ENCODE measurements at places on chromosomes 1 and 21.

GRCh38 chr1:106995970-106996369 is 60.5 kb upstream of the PRMT6 start:
- DNase-seq: peak; percentile 40

DNA sequence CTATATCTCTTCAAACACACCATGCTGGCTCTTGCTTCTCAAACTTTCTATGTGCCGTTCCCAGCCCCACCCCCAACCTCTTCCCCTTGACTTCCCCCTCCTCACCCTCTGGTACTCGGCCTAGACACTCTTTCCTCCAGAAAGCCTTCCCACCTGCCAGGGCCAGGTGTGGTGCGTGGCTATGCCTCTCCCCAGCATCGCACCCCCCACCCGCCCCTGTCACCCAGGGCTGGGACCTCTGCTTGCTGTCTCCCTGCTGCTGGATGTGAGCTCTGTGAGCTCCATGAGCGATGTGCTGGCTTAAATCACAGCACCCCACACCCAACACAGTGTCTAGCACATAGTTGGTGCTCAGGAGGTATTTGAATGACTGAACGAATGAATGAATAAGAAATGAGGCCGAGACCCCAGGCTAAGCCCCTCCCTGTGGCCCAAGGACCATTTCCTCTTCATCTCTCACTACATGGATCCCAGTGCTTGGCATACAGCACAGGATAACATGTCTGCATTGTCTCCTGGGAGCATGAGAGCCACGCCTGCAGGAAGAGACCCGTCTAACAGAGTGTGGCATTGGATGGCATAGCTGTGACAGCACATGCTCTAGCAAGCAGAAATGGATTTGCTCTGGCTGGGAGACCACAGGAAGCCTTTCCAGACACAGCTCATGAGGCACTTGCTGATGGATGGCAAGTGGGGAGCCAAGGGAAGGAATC is 19.7 kb downstream of the TNNT2 start:
- DNase-seq: no peak

GRCh38 chr1:41370756-41371420 is 9.7 kb downstream of the FOXO6 start:
- no peak for DNase-seq

- no peak for DNase-seq
These were observed 1.7 kb downstream of the ANP32E start for GRCh38 chr1:150234309-150234565.

DNA sequence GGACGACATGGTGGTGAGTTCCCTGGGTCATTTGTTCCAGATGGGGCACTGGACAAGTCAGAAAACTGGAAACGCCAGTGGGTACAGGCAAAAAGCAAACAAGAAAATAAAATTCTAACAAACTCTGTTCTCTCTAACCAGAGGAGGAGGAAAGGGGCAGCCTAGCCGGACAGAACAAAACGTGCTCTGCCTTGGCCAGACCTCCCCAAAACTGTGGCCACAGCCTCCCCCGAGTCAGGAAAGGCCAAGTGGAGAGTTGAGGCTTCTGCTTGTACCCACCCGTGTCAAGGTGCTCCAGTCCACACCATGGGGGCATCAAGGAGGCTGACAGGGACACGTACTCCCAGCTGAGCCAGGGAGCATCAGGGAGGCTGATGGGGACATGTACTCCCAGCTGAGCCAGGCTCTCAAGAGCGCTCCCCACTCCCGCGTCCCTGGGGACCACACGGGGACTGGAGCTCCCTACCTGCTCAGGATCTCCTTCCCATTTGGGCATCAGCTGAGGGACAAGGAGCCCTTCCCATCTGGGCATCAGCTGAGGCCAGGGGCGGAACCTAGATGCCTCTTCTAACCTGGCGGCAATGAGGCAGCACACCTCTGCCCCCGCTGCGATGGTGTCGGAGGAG is 154.8 kb upstream of the COL6A1 start:
- no peak for DNase-seq

- no peak for DNase-seq
These were observed 11.1 kb downstream of the IFFO2 start for GRCh38 chr1:18945401-18945849.

GRCh38 chr1:234200566-234200965 is 172.7 kb upstream of the COA6 start:
- no peak for DNase-seq

DNA sequence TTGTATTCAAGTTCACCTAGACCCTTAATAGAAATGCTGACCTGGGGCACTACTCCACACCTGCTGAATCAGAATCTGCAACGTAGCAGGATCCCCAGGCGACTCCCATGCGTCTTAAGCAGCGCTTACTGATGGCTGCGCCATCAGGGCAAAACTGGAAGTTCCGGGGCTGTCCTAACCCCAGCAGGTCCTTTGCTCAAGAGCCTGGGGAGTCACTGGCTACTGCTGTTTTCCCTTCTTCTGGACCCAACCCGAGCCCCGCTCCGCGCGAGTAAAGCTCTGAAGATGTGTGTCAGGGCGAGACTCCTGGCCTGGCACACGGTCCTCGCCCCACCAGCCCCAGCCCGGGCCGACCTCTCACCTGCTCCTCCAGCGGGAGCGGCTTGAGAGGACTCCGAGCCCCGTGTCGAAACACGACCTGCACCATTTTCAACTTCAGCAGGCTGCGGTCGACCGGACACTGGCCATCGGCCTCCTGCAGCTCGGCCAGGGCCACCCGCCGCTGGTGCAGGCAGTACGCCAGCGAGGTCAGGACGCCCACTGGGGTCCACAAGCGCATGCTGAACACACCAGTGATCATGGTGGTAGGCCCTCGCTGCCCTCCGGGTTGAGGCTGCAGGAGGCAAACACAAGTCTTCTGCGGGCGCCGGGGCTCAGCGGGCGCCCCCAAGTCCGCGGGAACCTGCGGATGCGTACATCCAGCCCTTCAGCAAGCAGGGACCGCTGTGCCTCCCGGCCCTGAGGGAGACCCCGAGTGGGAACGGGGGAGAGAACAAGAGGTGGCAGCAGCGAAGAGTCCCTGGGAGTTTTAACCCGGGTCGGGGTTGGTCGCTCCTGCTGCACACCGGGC is 630 bp downstream of the ACP6 start:
- peak; percentile 64 for DNase-seq

- no peak for DNase-seq
These were observed 14.6 kb upstream of the FMO4 start for GRCh38 chr1:171299342-171299741.

GRCh38 chr1:228691211-228691610 is 44.1 kb upstream of the RHOU start:
- DNase-seq: no peak

GRCh38 chr21:42111811-42112210 is 40.7 kb downstream of the UMODL1 start:
- DNase-seq: no peak

- no peak for DNase-seq
These were observed 5.5 kb upstream of the RGS21 start for GRCh38 chr1:192311281-192311680.

DNA sequence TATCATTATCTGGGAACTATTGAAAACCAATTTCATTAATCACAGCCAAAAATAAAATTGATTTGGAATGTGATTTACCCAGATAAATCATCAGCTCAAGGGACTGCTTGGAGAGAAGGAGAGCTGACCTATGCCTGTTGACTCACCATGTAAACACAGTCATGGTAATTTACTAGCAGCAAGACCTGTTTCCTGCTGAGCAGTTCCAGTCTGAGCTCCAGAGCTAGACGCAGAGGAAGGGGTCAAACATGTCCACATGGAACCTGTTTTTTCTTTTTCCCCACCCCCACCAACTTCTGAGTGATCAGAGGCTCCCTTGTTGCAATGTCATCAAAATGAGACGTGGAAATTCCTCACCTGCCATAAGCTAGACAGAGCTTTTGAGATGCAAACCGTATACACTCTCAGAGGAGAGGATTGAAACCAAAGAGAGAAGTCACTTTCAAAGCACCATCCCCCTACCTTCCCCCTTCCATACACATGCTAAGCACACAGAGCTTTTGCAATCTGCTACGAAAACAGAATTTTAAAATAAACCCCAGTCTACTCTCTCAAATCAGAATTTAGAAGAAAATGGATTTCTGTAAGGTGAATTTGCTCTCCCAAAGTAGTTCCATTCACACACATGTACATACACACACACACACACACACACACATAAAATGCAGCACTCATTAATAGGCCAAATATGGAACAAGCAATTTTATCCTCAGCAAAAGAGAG is 55.9 kb upstream of the PTGFRN start:
- no peak for DNase-seq

- DNase-seq: no peak
These were observed 153.2 kb downstream of the FASLG start for GRCh38 chr1:172812118-172812517.

GRCh38 chr1:6891781-6892579 is 106.7 kb downstream of the CAMTA1 start:
- no peak for DNase-seq

DNA sequence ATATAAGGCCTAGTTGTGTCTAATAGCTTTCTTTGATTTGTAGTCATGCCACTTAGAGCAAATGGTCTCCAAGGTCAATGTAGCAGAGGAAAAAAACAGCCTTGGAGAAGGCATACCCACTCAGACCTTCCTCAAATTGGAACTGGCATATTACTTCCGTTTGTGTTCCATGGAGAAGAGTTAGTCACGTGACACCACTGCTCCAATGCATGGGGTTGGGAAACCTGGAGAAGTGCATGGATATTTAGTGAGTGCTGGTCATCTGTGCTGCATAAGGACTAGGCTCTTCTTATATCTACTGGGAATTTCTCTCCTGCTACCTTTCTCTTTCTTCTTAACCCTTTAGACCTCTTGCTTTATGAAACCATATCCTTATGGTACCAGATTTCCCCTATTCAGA is 167.8 kb downstream of the BACH1 start:
- no peak for DNase-seq

DNA sequence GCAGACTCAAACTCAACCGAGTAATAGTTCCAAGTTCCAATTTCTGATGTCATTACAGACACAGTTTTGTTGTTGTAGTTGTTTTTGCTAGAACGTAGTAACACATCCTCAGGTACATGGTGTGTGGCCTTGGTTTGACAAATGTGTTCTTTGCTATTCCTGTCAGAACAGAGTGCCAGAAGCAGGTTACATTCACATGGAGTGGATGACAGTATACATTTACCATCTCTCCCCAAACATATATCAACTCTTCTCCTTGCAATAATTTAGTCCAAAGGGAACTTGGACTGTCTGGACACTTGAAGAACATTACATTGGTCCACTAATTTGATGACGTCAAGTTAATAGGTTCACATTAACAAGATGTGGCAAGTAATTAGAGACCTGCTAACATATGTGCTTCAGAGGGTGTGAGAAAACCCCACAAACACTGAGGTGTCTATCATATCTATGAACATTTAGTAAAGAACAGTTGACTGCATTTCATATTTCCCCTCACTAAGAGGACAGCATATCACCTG is 44.6 kb upstream of the ZBTB18 start:
- no peak for DNase-seq

DNA sequence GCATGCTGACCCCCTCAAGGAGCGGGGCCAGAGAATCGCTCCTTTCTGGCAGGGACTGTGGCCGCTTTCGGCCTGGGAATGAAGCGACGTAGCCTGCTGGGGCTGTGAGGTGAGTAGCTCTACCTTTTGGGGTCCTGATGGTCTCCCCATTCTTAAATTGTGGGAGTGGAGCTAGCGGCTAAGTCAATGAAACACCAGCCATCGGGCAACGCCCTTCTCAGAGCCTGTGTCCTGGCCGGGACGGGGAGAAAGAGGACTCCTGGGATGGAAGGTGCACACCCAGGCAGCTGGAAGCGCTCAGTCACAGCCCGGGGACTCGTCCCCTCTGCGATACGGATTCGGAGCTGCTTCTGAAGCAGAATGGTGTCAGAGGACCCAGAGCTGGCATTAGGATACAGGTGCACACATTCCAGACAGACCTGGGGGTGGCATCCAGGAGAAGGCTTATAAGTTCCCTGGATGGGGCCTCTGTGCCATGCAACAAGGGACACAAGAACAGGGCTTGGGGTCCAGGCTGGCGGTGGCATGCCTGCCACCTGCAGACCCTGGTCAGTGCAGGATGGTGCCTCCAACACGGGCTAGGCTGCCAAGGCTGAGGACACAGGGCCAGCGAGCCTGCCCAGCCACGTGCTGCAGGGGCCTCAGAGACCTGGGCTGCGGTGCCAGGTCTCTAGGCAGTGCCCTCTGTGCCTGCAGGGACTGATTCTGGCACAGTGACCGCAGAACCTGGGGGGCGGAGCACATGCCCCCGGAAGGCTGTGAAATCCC is 945 bp upstream of the WNT9A start:
- peak; percentile 51 for DNase-seq

GRCh38 chr1:180862305-180862704 is 50.4 kb upstream of the KIAA1614 start:
- no peak for DNase-seq

DNA sequence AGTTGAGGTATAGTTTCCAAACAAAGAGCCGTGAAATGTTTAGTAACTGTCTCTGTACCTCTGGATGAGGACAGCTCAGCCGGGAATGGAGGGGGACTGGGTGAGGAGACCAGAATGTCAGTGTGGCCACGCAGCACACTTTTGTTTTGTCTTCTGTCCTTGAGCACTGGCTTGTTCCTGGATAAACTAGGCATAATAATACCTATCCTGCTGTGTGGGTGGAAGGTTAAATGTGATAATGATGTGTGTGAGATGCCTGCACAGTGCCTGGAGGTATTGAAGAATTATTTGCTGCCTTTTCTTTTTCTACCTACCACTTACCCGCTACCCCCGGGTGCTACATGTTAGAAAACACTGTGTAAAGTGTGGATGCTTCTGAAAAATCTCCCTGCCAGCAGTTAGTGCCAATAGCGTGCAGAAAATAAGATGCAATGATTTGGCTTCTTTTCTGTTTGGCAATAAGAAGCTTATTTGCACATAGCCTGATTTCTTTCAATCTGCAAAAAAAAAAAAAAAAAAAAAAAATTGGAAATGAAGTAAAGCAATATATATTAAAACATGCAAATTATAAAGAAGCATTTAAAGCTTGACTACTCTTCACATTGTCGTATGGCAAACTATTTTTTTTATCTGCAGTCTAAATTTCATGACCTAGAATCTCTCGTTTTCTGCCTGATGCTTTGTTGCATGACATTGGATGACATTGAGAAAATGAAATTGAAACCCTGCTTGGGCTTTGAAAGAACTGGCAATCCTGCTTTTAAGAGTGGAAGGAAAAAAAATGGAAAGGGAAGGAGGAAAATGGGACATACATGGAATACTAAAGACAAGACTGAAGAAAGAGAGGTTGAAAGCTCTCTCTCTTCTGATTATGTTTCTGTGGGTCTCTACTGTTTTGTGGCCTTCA is 89.5 kb downstream of the DISC1 start:
- no peak for DNase-seq

GRCh38 chr1:112699425-112700144 is 7.3 kb downstream of the RHOC start:
- DNase-seq: no peak

- DNase-seq: no peak
These were observed 502.2 kb upstream of the PRMT6 start for GRCh38 chr1:106554294-106554693.

DNA sequence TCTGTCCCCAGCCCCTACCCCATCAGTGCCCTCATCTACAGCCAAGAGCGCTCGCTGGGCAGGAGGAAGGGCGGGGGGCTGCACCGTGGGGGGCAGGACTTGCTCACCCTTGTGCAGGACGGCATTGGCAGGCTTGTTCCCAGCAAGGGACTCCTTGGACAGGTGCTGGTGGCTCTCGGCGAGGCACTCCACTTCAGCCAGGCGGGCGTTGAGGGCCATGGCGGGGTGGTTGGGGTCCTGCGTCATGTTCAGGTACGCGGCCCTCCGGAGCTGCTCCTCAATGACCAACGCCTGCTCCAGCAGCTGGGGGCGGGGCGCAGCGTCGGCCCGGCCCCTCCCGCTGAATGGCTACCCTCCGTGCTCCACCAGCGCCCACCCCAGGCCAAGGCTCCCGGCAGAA is 64.0 kb downstream of the KCNAB2 start:
- DNase-seq: no peak

All from GM13976 (cell line).